ENCODE measurements at places on chromosomes 5 and 9.

- no peak for DNase-seq
Measured at GRCh38 chr9:106707738-106708474, 155.1 kb upstream of the ZNF462 start.

GRCh38 chr9:2027543-2028160 lies 12.5 kb downstream of the SMARCA2 start:
- DNase-seq, result no peak

GRCh38 chr9:534886-535285 lies 306.6 kb upstream of the DMRT1 start:
- DNase-seq, result no peak

- DNase-seq, result no peak
Measured at GRCh38 chr5:171953860-171954701, 52.4 kb downstream of the FBXW11 start.

GRCh38 chr9:116494815-116495634 lies 192.1 kb upstream of the TRIM32 start:
- DNase-seq, result peak; percentile 33

DNA sequence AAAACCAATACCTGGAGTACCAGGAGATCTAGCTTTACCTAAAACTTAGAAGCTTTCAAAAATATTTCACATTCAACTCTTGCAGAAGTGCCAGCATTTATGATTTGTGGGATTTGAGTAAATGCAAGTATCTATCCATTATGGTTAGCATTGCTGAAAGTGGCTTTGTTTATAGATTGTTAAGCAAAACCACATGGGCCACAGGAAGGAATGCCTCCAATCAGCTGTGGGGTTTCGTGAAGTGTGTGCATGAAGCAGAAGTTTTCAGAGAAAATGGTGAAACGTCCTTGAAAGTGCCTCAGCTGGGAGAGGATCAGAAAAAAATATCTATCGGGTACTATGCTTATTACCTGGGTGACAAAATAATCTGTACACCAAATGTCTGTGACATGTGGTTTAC lies 4.2 kb downstream of the LECT2 start:
- DNase-seq, result no peak

- DNase-seq, result no peak
Measured at GRCh38 chr5:154117050-154117449, 73.5 kb upstream of the GALNT10 start.

DNA sequence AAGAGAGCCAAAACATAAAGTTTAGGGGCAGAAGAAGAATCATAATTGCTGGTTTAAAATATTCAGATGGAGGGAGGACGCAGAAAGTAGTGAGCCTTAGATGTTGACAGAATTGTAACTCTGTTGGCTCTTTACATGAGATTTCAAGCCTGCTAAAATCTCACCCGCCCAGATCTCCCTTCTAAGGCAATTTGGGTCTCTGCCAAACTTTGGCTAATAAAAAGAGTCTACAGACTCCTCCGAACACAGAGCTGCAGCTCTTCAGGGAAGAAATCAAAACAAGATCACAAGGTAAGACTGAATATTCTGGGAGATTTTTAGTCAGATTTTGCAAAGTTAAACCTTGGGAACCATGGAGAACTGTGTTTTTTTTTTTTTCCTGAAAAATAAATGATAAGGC lies at the start of gene IL33:
Gene IL33 (plus strand): TSS at position 246 of the 400 bp plus-strand sequence. CDS start 25,888 bp downstream, outside the sequence.
- DNase-seq, result peak; percentile 12

GRCh38 chr5:38193015-38193581 lies 65.3 kb upstream of the EGFLAM start:
- peak; percentile 76 for DNase-seq
